Activated T-cell treated with anti-CD3 and anti-CD28 coated beads, Interleukin-2, amount 50 U/mL, for 4 hours (primary cell): ENCODE measurements at places on chromosomes 12 and 14.

DNA sequence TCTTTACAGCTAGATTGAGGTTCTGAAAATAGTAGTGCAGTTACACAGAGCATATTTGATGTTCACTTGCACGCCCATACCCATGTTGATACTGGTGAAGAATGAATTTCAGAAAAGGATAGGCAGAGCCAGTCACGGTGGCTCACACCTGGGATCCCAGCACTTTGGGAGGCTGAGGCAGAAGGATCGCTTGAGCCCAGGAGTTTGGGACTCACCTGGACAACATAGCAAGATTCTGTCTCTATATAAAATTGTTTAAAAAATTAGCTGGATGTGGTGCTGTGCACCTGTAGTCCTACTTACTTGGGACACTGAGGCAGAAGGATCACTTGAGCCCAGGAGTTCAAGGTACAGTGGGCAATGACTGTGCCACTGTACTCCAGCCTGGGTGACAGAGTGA lies 56.6 kb downstream of the MDM2 start:
- DNase-seq = no peak

GRCh38 chr12:12083688-12084087 lies 12.9 kb downstream of the BCL2L14 start:
- DNase-seq = no peak

- no peak for DNase-seq
Measured at GRCh38 chr12:16300122-16300521, 22.6 kb upstream of the SLC15A5 start.

DNA sequence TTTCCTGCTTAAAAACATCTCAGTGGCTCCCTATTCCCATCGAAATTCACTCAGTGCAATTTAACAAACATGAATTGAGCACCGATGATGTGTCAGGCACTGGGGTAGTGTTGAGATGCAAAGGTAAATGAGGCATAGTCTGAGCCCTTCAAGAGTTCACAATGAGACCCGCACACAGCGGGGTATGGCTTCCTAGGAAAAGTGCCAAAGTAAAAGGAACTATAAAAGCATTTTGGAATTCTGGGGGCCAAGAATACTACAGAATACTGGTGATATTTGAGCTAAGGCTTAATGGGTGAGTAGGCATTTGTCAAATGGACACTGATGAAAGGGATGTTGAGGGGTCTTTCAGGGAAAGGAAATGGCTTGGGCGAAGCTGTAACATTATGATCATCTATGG lies 315.4 kb downstream of the DPF3 start:
- no peak for DNase-seq

- no peak for DNase-seq
Measured at GRCh38 chr12:41438854-41439541, 250.9 kb downstream of the PDZRN4 start.

DNA sequence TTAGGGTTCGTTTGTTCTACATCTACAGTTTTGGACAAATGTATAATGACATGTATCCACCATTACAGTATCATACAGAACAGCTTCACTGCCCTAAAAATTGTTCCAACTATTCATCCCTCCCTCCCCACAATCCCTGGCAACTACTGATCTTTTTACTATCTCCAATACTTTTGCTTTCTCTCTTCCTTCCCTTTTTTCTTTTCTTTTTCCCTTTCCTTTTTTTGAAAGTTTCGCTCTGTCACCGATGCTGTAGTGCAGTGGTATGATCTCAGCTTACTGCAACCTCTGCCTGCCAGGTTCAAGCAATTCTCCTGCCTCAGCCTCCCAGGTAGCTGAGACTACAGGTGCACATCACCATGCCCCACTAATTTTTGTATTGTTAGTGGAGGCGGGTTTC lies 2.6 kb upstream of the ACOT4 start:
- no peak for DNase-seq
